GM19239 (cell line): ENCODE measurements at places on chromosomes 2 and 18.

GRCh38 chr18:75898651-75899050 is 471.1 kb upstream of the SMIM21 start:
- no peak for DNase-seq

DNA sequence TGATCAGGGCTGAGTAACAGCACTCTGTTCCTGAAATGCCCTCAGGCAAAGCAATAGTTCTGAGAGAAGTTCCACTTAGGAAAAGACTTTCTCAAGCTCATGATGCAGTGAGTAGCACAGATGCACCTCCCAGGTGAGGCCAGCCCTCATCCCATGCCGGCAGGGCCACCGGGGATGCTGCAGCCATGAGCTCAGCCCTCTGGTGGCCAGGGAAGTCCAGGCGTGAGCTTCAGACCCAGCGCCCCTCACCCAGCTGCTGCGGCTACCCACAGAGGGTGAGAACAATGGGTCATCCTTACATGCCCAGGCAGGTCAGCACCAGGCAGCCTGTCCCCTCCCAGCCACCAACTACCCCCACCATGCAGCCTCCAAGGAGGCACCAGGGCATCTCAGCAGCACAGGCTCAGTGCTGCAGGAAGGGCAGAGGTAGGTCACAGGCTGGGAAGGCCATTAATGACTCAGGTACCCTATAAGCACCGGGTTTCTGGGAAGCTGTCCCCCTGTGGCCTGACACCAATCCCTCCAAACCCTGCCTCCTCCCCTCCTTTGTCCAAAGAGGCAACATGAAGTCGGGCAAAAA is 50.6 kb downstream of the TTC32 start:
- no peak for DNase-seq

GRCh38 chr2:108938077-108938710 is 50.8 kb downstream of the EDAR start:
- no peak for DNase-seq

GRCh38 chr2:8281950-8282857 is 399.7 kb upstream of the ID2 start:
- DNase-seq = no peak

GRCh38 chr2:29894822-29895614 is 26.4 kb downstream of the ALK start:
- DNase-seq = no peak

GRCh38 chr2:101251844-101252407 is 760 bp upstream of the CNOT11 start:
- DNase-seq = no peak

GRCh38 chr2:96801786-96802595 is 14.1 kb upstream of the CNNM3 start:
- no peak for DNase-seq

- DNase-seq = no peak
These were observed 209.5 kb downstream of the LPIN1 start for GRCh38 chr2:11955884-11956291.

GRCh38 chr18:59646963-59647307 is 50.3 kb downstream of the CCBE1 start:
- no peak for DNase-seq

GRCh38 chr2:179049203-179049545 is 763 bp downstream of the CCDC141 start:
- no peak for DNase-seq

DNA sequence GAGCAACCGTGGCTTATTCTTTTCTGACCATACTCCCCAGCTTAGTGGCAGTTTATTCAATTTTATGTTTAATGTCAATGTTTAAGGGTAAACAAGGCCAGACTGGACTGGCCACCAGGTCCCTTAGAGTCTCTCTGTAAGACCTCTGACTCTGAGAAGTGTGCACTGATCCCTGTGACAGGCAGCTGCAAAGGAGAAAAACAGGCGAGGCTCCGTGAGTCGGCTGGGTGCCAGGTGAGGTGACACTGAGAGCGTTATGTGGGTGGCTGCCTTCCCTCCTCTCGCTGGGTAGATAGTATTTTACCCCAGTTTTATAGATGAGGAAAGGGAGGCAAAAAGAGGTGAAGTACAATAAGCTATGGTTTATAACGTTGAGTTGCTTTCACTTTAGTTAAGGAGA is 139.4 kb upstream of the HDAC4 start:
- no peak for DNase-seq

- no peak for DNase-seq
These were observed 232.9 kb upstream of the ID2 start for GRCh38 chr2:8448824-8449556.

- DNase-seq = no peak
These were observed 12.0 kb upstream of the TFPI start for GRCh38 chr2:187566266-187566665.

DNA sequence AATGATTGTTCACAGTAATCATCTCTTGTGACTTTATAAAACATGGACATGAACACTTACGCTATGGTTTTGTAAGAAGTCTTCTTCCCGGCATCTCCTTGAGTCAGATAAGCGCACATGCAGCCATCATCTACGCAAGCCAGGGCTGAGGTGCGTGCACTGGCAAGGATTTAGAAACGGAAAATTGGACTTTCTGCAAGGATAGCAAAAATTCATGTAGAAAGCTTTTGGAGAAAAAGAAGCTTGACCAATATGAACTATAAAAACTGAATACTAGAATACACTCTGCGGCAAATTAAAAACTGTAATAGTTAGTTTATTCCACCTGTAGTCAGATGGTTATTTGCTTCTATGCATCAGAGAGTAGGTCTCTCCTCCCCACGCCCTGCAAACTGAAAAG is 6.3 kb downstream of the NMS start:
- DNase-seq = no peak
